ENCODE measurements at places on chromosomes 4 and X.
A peak's percentile ranks its signal among the peaks of the same experiment; 100 is the strongest.

GRCh38 chr4:25760518-25761157, 102.2 kb downstream of the SEL1L3 start:
- no peaks in the 10 kb centered on the region for H3K27me3 ChIP-seq
- H3K4me3 ChIP-seq = no peak overlapping the region
- no peak overlapping the region for H3K27ac ChIP-seq
- peak; percentile 39 for DNase-seq
- no peaks in the 10 kb centered on the region for H3K4me1 ChIP-seq

DNA sequence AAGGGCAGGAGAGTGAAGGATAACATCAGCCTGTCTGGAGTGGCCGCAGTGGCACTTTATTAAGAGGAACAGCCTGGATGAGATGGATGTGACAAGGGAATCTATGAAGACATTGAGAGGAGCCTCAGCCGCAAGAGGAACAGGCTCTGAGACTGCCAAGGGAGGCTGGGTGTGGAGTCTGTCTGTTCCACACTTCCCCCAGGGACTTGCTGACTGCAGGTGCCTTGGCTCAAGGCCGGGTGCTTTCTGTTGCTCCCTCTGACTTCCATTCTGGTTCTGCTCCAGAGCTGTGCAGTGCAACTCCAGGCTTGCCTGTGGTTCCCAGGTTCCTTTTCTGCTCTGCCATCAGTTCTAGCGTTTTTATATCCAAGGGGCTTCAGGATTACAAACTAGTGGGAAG, 54.6 kb downstream of the FRMPD3 start:
- H3K4me3 ChIP-seq = no peak overlapping the region
- H3K36me3 ChIP-seq = no peaks in the 10 kb centered on the region
- no peak overlapping the region for H3K27ac ChIP-seq
- DNase-seq = no peak

- H3K4me1 ChIP-seq = no peaks in the 10 kb centered on the region
- H3K4me3 ChIP-seq = no peak overlapping the region
- no peak overlapping the region for H3K27ac ChIP-seq
- DNase-seq = no peak
- H3K27me3 ChIP-seq = no peaks in the 10 kb centered on the region
These were observed 77.2 kb downstream of the ANKRD50 start for GRCh38 chr4:124635331-124635730.

- no peaks in the 10 kb centered on the region for H3K36me3 ChIP-seq
- H3K4me3 ChIP-seq = no peak overlapping the region
- H3K4me1 ChIP-seq = peaks cover 7% of the 10 kb centered on the region
- peak; percentile 63 for DNase-seq
- H3K27me3 ChIP-seq = no peaks in the 10 kb centered on the region
These were observed 28.4 kb downstream of the DDX60L start for GRCh38 chr4:168451744-168452390.

- H3K27ac ChIP-seq = no peak overlapping the region
- H3K27me3 ChIP-seq = no peaks in the 10 kb centered on the region
These were observed 89.7 kb upstream of the PPARGC1A start for GRCh38 chr4:23979534-23979933.

GRCh38 chr4:121321466-121321865, 59.4 kb downstream of the QRFPR start:
- H3K36me3 ChIP-seq = no peaks in the 10 kb centered on the region
- H3K27ac ChIP-seq = no peak overlapping the region
- H3K4me3 ChIP-seq = no peak overlapping the region
- no peak for DNase-seq
- no peaks in the 10 kb centered on the region for H3K4me1 ChIP-seq

DNA sequence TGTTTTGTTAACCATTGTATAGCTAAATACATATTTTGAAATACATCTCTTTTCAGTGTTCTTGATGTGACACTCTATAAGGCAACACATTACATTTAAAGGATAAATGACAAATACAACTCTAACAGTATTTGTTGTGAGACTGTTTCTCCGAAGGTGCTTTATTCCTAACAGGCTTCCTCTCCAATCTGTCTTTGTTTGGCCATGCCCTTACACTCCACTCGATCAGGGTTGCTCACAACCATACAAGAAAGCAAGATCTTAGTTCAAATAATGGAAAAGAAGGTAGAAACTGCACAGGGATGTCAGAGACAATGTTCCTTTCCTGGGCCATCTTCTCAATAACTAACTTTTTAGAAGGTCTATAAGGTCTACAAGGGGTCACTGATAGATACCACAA, 36.5 kb downstream of the AMMECR1 start:
- H3K36me3 ChIP-seq = no peaks in the 10 kb centered on the region
- DNase-seq = no peak
- H3K4me1 ChIP-seq = peaks cover 15% of the 10 kb centered on the region
- no peak overlapping the region for H3K4me3 ChIP-seq
- no peaks in the 10 kb centered on the region for H3K27me3 ChIP-seq

- H3K36me3 ChIP-seq = peaks cover 10% of the 10 kb centered on the region
- H3K27me3 ChIP-seq = no peaks in the 10 kb centered on the region
- H3K27ac ChIP-seq = peak overlapping the region; percentile 86
- DNase-seq = no peak
- H3K4me1 ChIP-seq = peaks cover 11% of the 10 kb centered on the region
These were observed 940 bp upstream of the DCTD start for GRCh38 chr4:182918044-182918607.

DNA sequence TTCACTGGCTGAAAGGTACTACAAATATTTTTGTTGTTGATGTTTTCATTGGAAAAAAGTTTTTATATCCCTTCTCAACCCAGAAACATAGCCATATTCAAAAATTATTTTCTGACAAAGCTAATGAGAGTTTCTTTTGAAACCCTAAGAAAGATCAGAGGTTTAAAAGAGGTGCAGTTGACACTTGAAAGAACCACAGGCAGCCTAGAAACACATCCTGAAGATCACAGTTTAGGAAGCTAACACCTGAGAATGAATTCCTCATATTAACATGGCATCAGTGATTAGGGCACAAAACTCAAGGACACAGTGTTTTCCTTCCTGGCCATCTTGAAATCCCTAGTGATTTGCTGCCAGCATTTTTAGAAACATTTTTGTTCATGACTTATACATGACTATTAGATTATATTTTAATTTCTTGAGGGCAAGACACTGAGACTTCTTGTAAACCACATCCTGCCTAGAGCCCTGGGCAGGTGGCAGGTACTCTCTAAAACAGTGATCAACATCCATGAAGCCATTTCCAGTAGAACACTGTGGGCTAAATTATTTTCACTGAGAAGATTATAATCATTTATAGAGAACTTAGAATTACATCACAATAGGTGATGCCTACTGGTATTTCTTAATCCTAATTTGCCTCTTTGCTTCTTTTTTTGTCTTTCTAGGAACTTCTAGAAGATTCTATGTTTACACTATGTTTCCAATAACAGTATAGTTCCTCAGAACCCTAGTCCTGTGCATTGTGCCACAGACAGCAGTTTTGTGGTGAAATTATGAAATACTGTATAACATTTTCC, 80.0 kb downstream of the ARSJ start:
- no peak overlapping the region for H3K4me3 ChIP-seq
- peaks cover 26% of the 10 kb centered on the region for H3K36me3 ChIP-seq
- H3K4me1 ChIP-seq = no peaks in the 10 kb centered on the region
- no peaks in the 10 kb centered on the region for H3K27me3 ChIP-seq
- DNase-seq = no peak
- no peak overlapping the region for H3K27ac ChIP-seq

GRCh38 chr4:124610211-124610610, 102.3 kb downstream of the ANKRD50 start:
- no peak for DNase-seq
- H3K4me3 ChIP-seq = no peak overlapping the region
- H3K27ac ChIP-seq = no peak overlapping the region
- H3K36me3 ChIP-seq = no peaks in the 10 kb centered on the region
- H3K27me3 ChIP-seq = no peaks in the 10 kb centered on the region
- H3K4me1 ChIP-seq = no peaks in the 10 kb centered on the region

GRCh38 chr4:73621357-73621756, 1.1 kb upstream of the RASSF6 start:
- H3K27ac ChIP-seq = no peak overlapping the region
- no peak overlapping the region for H3K4me3 ChIP-seq
- no peak for DNase-seq
- no peaks in the 10 kb centered on the region for H3K36me3 ChIP-seq
- peaks cover 4% of the 10 kb centered on the region for H3K27me3 ChIP-seq
- no peaks in the 10 kb centered on the region for H3K4me1 ChIP-seq

DNA sequence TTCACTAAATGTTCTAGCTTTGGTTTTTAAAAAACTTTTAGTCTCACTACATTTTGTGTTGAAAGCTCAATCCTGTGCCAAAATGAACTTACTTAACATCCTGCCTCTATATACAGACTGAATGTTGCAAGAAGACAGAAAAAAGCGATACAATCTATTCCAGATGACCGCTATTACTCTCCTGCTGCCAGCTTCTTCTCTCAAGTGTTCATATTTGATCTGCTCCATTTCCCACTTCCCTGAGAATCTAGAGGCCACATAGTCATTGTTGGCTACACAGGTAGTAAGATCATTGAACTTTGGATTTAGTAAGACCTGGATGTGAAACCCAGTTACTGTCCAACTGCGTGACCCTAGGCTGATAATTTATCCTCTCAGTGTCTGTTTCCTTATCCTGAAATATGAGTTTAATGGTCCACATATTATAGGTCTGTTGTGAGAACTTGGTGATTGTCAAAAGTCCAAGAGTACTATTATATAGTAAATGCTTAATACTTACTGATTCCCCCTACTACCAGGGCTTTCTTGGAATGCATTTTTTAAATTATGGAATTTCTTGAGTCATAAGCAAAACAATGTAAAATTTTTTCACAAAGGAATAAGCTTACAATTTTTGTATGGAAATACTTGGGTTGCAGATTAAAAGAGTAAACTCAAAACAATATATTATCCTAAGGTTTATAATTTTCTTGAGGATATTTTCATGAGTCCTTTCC, 976.8 kb upstream of the ADGRL3 start:
- no peak overlapping the region for H3K27ac ChIP-seq
- no peak overlapping the region for H3K4me3 ChIP-seq
- no peaks in the 10 kb centered on the region for H3K4me1 ChIP-seq
- no peaks in the 10 kb centered on the region for H3K36me3 ChIP-seq

DNA sequence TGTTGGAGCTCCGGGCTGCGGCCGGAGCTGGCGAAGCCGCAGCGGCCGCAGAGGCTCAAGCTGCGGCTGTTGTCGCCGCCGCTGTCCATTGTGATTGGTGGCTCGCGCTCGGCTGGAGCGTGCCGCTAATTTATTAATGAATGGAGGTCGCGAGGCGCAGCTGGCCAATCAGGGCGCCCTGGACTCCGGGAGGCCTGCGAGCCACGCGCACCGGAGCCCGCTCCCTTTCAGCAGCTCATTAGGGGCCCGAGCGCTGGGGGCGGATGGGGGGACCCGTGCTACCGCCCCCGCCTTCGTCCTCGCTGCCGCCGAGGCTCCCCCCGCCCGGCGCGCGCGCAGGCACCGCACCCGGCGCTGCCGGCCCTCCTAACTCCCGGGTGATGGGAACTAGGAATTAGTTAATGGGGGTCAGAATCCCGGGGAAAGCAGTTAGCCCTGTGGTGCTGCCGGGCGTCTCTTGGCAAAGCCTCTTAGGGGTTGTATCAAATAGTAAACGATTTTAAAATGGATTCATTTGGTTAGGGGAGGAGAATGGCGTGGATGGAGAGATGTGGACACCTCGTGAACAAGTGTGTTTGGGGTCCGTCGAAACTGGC, 589 bp upstream of the NEUROG2 start:
- no peaks in the 10 kb centered on the region for H3K36me3 ChIP-seq
- peak overlapping the region; percentile 14 for H3K4me3 ChIP-seq
- H3K27me3 ChIP-seq = peaks cover 83% of the 10 kb centered on the region
- no peak for DNase-seq

DNA sequence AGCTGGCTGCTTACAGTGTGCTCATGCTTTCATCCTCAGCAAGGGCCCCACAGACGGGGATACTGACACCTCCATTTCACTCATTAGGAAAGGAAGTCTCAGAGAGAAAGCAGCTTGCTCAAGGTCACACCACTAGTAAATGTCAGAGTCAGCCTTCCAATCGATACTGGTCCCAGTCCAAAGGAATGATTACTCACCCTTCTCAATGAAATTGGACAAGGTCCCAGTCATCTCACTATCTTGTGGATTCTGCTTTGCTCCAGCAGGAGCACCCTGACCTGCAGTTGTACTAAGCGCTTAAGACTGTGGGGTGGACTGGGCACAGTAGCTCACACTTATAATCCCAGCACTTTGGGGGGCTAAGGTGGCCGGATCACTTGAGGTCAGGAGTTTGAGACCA, 132.2 kb upstream of the SLC34A2 start:
- no peaks in the 10 kb centered on the region for H3K27me3 ChIP-seq
- H3K36me3 ChIP-seq = no peaks in the 10 kb centered on the region
- no peak overlapping the region for H3K27ac ChIP-seq
- no peak overlapping the region for H3K4me3 ChIP-seq

- no peaks in the 10 kb centered on the region for H3K36me3 ChIP-seq
- no peaks in the 10 kb centered on the region for H3K4me1 ChIP-seq
- H3K27me3 ChIP-seq = no peaks in the 10 kb centered on the region
- H3K27ac ChIP-seq = no peak overlapping the region
- H3K4me3 ChIP-seq = no peak overlapping the region
These were observed 220.1 kb upstream of the PABPC4L start for GRCh38 chr4:134421734-134422133.

GRCh38 chrX:40349251-40349650, 231.5 kb upstream of the ATP6AP2 start:
- no peak overlapping the region for H3K27ac ChIP-seq
- H3K36me3 ChIP-seq = no peaks in the 10 kb centered on the region
- no peaks in the 10 kb centered on the region for H3K4me1 ChIP-seq
- no peaks in the 10 kb centered on the region for H3K27me3 ChIP-seq

GRCh38 chr4:112704991-112705845, 68.3 kb downstream of the LARP7 start:
- H3K27ac ChIP-seq = no peak overlapping the region
- H3K36me3 ChIP-seq = no peaks in the 10 kb centered on the region
- peaks cover 2% of the 10 kb centered on the region for H3K4me1 ChIP-seq
- H3K4me3 ChIP-seq = no peak overlapping the region

- H3K4me1 ChIP-seq = no peaks in the 10 kb centered on the region
- H3K27ac ChIP-seq = no peak overlapping the region
- H3K27me3 ChIP-seq = no peaks in the 10 kb centered on the region
- no peaks in the 10 kb centered on the region for H3K36me3 ChIP-seq
- peak; percentile 77 for DNase-seq
These were observed 55.3 kb downstream of the EGF start for GRCh38 chr4:109967798-109968520.

DNA sequence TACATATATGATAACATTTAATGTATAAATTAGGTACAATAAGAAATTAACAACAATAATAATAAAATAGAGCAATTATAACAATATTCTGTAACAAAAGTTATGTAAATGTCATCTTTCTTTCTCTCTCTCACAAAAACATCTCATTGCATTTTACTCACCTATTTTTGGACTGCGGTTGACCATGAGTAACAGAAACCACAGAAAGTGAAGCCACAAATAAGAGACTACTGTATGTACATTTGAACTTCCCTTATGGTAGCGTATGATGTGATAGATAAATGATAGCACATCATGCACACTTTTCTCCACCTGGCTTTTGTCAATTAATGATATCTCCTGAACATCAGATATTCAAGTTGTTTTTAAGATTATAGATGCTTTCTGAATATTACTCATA, 80.5 kb downstream of the HNRNPD start:
- H3K4me1 ChIP-seq = no peaks in the 10 kb centered on the region
- H3K27me3 ChIP-seq = no peaks in the 10 kb centered on the region
- H3K4me3 ChIP-seq = no peak overlapping the region
- H3K36me3 ChIP-seq = no peaks in the 10 kb centered on the region
- no peak overlapping the region for H3K27ac ChIP-seq
- no peak for DNase-seq

All from fibroblast of lung (primary cell).